EH (cell line): ENCODE measurements at places on chromosomes 2 and 18.

- peak; percentile 29 for DNase-seq
These were observed 6.2 kb downstream of the IMPA2 start for GRCh38 chr18:11987527-11987926.

DNA sequence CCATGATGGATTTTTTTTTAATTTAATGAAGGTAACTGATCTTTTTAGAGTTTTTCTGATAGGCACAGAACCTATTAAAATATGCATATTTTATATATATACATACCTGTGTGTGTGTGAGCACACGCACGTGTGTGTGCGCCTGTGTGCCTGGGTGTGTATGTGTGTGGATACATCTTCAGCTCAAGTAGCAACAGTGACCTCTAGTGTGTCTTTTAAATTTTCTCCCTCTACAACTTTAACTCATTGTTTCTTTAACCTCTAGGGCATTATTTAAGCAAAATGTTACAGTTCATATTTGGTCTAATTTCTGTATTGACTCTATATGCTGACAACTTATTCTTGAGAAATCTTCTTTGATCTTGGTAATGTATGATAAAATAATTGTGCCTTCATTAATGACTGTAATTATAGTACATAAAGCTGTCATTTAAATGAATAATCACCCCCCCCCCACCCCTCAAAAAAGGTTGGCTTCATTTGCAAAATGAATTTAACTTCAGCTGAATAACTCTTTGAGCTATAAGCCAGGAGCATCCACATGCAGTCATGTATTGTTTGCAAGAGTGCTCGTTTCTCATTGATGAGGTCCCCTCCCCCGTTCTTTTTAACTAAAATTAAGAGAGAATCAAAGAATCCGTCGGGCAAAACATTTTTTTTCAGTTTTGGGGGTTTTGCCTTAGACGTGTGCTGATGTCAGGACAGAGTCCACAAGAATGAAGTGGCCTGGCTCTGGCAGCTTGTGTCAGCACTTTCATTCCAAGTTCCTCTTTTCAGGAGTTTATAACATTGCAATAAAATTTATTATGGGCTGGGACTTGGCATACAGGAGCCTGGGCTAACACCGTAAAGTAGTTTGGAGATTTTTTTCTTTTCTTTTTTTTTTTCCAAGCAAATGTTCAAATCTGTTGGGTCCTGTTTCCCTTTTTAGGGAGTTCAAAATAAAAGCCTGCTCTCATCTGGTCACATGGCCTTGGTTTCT, 80.0 kb downstream of the ETAA1 start:
- peak; percentile 72 for DNase-seq

- DNase-seq = no peak
These were observed 11.2 kb downstream of the CWC22 start for GRCh38 chr2:179995741-179996515.

- no peak for DNase-seq
These were observed 36.5 kb downstream of the CNGA3 start for GRCh38 chr2:98382739-98383138.

- DNase-seq = no peak
These were observed 25.1 kb upstream of the CCL20 start for GRCh38 chr2:227788561-227789018.

GRCh38 chr2:196980473-196980872, 54.0 kb upstream of the PGAP1 start:
- no peak for DNase-seq

GRCh38 chr2:236967499-236967783, 118.2 kb upstream of the COPS8 start:
- no peak for DNase-seq
